ENCODE measurements at places on chromosomes 5 and 9.

DNA sequence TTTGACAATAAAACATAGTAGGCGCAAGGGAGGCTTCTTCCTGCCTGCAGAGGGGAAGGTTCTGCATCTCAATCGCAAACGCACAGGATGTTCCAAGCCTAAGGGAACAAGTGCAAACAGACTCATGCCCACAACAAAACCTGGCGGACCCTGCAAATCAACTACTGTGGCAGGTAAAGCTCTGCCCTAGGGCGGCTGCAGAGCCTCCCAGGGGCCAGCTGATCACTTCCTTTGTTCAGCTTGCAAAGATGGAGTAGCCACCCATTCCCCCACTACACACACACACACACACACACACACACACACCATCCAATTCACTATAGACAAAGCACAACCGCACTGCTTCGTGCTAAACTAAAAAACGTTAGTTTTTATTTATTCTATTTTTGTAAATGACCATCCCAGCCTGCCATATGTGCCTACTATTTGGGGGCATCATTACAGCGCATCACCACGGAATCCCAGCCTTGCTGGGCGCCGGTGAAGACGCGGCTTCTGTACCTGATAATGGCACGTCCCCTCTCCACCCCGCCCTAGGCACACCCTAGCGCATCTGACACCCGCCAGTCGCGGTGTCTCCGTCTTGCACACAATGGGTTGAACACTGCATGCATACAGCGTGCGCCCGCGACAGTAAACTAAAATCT, 57.6 kb downstream of the DPYSL3 start:
- no peak for DNase-seq

GRCh38 chr5:92908952-92909601, 671.9 kb downstream of the NR2F1-AS1 start:
- no peak for DNase-seq

GRCh38 chr5:78447775-78448424, 87.5 kb downstream of the SCAMP1 start:
- no peak for DNase-seq

- DNase-seq, result no peak
Measured at GRCh38 chr9:133003671-133004090, 25.2 kb downstream of the GFI1B start.

DNA sequence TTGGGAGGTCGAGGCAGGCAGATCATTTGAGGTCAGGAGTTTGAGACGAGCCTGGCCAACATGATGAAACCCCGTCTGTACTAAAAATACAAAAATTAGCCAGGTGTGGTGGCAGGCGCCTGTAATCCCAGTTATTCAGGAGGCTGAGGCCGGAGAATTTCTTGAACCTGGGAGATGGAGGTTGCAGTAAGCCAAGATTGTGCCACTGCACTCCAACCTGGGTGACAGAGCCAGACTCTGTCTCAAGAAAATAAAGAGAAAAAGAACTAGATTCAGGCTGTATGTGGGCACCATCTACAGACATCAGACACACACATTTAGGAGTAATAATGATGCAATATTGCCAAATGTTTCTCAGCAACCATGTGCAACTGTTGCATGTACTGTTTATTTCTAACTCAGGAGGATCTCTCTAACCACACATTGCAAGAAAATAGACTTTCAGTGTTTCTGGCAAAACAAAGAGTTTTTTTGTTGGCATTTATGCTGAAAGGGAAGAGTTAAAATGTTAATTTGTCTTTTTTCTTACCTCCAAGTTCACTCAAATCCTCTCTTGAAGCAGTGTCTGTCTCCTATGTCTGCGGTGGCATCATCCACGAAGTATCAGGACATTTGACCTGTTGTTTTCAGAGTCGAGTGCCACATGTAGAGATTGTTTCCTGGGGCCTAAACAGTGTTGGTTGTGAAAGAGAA, 5.1 kb upstream of the ORM1 start:
- no peak for DNase-seq

- DNase-seq, result no peak
Measured at GRCh38 chr9:128286440-128286839, 10.4 kb downstream of the SWI5 start.

- DNase-seq, result no peak
Measured at GRCh38 chr9:126860077-126860756, at the start of gene ZBTB34. TSS of gene ZBTB34 (plus strand) at chr9:126860639. CDS start at chr9:126879400, 18,761 bp downstream.

- DNase-seq, result no peak
Measured at GRCh38 chr5:158813275-158813674, 286.4 kb downstream of the EBF1 start.

DNA sequence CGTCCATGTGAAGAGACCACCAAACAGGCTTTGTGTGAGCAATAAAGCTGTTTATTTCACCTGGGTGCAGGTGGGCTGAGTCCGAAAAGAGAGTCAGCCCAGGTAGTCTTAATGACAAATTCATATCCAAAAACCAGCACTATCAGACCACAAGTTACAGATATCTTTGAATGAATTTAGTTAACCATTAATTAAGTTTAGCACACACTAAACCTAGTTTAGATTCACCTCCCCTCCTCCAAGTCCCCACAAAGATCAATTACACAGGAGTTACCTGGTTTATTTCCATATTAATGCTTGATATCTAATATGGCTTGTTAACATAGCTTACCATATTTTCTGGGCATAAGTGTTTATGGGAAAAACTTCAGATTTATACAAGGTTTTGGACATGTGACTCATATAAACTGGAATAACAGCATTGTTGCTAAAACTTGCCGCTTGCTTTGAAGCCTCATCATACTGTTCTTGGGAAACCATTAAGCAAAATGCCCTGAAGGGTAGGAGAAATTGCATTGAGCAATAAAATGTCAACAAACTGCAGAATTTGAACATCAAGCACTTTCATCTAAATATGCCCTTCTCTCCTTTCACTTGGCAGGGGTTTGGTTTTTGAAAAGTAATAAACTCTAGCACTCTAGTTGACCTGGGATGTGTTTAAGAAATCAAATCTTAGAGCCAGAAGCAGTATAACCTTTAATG, 166.9 kb downstream of the SNCAIP start:
- DNase-seq, result peak; percentile 34

- no peak for DNase-seq
Measured at GRCh38 chr5:147957901-147958300, 51.6 kb upstream of the C5orf46 start.

GRCh38 chr5:122252319-122252718, 59.7 kb upstream of the SNCAIP start:
- DNase-seq, result peak; percentile 27

GRCh38 chr5:72160329-72160728, 53.1 kb downstream of the MAP1B start:
- DNase-seq, result no peak

DNA sequence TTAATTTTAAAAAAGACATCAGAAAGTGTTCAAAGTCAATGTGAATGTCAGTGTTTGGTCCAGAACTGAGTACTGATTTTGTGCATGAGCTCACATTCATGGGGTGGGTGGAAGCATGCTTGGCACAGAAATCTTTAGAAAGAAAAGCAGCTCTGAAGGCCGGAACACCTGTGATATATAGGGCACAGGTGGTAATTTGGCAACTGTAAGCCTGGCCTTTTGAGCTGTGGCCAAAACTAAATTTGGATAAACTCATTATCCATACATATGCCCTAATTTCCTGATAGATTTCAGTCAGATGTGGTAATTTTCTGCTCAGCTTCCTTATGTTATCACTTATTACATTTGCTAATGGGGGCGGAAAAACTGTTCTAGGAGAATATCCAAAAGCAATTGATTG, 211.4 kb downstream of the HCN1 start:
- no peak for DNase-seq

DNA sequence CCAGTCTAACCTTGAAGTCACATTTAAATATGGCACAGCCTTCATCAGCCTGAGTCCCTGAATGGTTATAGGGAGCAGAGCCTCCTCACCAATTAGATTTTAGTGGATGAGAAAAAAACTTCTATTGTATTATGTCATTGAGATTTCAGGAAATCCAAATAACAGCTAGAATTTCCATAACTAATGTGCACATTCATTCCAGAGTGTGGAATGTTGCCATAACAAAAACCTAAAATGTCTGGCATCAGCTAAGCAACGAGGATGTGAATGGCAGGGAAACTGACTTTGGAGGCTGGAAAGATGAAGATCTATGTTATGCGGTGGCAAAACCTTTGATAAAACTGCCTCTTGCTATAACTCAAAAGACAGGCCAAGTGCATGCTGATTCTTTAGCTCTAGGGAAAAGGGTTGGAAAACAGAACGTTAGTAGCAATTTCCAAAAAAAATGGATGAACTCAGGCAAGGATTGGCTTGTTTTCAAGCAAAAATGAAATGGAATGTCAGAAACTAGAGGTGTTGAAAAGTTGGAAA, 91.3 kb upstream of the NFIB start:
- DNase-seq, result no peak

DNA sequence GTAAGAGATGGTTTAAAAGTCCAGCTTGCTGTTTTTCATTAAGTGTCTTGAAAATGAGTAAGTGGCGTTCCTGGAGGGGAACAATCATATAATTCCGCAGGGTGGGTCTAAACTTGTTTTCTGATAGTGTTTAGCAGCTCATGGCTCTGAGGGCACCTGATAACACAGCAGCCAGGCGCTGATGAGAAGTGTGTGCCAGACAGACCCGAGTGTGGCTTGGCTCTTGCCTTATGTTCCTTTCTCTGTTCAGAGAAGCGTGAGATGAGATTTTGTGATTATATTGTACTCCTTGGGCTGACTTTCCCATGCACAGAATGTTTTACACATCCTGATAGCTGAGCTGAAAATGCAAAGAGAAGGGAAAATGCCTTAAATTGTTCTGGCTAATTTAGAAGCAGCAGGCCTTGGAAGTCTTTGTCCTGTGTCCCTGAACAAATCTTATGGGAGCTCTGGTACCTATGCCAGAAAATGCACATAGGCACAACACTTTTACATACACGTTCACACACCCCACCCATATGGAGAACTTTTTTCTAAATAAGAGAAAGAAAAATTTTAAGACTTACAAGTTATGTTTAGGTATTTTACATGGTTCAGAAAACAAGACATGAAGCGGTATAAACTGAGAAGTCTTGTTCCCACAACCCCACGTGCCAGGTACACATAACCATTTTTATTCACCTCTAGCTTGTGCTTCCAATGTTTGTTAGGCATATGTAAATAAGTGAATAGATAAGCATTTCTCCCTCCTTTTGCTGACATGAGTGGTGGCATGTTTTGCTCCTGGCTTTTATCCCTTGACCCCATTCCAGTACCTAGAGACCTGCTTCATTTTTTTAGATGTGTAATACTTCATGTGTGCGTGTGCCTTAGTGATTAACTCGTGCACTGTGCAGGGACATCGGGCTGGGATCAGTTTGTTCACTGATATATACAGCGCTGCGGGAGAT, 152.2 kb upstream of the OTULINL start:
- DNase-seq, result peak; percentile 67

GRCh38 chr9:6897898-6898302, 140.1 kb downstream of the KDM4C start:
- no peak for DNase-seq

- no peak for DNase-seq
Measured at GRCh38 chr5:178210686-178211085, 6.4 kb downstream of the HNRNPAB start.

Data from LNCaP clone FGC (cell line).